ENCODE measurements at places on chromosomes 6 and 20.

DNA sequence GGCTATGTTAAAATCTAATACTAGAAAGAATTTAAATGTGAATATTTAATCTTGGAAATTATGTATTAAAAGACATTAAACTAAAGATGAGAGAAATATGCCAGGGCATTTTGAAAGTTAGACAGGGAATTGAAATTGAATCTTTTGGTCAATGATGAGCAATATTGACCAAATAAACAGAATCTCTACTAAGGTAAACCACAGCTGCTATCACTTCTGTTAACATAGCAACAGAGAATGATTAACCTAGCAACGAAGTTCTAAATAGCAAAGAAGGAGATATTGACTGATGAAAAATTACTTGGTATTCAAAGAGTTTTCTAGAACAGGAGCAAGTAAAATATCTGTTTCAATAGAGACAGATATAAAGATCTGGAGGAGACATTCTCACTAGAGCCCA, 45.2 kb upstream of the RSPO3 start:
- no peak for ATAC-seq

DNA sequence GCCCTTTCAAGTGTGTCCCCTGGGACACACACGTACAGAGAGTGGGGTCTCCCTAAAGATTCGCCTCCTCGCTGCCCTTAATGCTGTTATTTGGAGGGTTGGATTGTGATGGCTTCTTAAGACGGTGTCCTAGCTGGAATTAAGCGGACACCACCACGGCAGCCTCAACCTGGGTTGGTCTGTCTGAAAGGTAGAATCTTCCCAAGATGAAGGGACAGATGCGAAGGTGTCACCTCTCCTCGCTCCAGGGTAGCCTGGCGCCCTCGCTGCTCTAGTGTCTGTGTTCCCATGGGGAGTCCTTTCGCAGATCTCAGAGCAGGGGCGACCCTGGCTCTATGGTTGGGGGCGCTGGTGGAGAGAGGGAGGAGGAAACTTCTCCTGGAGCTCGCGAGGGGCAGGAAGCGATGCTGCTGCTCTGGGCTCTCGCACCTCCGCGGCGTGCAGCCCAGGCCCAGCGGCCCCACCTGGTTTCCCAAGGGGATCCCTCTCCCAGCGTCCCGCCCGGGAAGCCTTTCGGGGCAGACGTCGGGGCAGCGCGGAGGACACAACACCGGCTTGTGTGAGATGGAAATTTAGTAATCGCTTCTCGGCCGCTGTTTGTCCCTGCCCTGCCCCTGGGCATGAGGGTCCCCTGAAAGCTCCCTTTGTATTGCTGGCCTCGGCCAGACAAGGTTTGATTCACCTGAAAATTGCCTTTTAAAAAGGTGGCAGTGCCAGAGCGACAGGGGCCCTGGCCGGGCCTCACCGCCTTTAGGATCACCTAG, 1.7 kb downstream of the RSPO3 start:
- no peak for ATAC-seq

- ATAC-seq = no peak
These were observed 287.2 kb downstream of the KHDC1L start for GRCh38 chr6:72938104-72938503.

DNA sequence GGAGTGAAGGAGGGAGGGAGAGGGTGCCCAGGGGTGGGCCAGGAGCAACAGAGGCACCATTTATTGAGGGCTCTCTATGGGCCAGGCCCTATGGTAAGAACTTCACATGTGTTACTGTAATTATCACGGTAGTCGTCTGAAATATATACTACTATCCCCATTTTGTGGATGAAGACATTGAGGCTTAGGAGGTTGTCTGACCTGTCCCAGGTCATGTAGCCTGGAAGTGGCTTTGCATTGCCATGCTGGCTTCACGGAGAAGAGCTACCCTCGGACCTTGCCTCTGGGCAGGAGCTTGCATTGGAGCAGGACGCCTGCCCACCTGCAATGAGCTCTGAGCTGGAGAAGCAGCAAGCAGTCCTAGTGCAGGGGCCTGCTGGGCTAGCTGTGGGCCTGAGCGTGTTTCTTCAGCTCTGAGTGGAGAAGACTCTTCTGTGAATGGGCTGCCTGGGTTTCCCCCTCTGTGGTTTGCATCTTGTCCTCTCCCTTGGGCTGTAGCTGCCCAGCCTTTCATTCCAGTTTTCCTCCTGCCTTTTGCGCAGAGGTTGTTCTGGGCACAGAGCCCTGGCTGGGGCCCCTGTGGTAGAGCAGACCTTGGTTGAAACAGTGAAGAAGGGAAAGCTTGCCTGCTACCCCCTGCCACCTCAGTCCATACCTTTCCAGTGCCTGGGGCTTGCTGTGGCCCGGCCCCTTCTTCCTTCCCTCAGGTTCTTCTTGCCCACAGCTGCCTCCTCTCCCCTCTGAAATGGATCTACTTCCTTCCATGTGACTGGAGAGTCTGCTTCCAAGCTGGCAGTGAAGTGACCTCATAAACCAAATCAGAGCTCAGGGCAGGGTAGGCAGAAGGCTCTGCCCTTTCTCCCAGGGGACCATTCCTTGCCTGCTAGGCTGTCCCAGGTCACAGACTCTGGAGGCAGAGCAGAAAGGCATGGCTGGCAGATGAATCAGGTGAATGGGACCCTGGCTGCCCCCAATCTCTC, 24.1 kb upstream of the SRF start:
- ATAC-seq = no peak

GRCh38 chr6:157143171-157143889, 180.0 kb downstream of the TMEM242 start:
- peak; percentile 98 for ATAC-seq

DNA sequence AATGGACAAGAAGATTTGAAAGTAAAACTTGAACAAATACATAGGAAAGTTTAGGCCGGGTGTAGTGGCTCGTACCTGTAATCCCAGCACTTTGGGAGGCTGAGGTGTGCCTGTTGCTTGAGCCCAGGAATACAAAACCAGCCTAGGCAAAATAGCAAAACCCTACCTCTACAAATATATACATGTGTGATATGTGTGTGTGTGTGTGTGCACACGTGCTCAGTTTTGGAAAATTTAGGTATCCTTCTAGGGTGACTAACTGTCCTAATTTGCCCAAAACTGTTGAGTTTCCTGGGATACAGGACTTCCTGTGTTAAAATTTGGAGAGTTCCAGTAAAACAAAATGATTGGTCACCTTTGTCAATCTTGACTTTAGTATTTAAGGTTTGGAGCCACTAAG, 503.2 kb downstream of the PKHD1 start:
- no peak for ATAC-seq

DNA sequence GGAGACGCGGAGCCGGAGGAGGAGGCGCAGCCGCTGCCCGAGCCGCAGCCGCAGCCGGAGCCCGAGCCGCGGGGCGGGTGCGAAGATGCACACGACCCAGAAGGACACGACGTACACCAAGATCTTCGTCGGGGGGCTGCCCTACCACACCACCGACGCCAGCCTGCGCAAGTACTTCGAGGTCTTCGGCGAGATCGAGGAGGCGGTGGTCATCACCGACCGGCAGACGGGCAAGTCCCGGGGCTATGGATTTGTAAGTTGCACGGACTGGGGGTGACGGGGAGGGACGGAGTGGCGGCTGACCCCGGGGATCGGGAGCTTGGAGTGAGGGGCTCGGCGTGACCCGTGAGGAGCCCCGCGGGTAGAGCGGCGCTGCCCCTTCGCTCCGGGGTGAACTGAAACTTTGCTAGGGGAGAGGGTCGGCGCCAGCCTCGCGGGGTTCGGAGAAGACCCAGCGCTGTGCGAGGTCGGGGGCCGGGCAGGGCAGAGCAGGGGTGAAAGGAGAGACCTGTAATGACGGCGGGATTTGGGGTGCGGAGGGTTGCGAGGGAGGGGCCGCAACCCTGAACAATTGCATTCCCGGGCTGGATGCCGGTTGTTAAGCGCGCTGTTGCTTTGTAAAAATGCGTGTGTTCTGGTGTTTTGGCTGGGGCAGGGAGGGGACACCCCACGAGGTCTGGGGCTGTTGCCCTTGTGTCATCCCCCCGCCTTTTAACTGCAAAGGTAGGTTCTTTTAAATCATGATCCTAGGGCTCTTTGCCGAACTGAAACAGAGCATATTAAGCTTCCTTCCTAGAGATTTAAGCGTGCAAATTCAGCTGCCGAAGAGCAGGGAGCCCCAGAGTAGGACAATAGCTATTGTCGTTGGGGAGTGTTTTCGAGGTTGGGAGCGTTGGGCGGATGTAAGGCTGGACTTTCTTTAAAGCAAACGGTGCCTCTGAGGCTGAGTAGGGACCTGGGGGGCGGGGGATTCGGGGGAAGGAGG, 628 bp downstream of the RBM24 start:
- no peak for ATAC-seq

- no peak for ATAC-seq
These were observed 93.5 kb downstream of the ERMARD start for GRCh38 chr6:169844946-169845345.

GRCh38 chr20:61037498-61037897, 214.6 kb upstream of the CDH4 start:
- no peak for ATAC-seq

DNA sequence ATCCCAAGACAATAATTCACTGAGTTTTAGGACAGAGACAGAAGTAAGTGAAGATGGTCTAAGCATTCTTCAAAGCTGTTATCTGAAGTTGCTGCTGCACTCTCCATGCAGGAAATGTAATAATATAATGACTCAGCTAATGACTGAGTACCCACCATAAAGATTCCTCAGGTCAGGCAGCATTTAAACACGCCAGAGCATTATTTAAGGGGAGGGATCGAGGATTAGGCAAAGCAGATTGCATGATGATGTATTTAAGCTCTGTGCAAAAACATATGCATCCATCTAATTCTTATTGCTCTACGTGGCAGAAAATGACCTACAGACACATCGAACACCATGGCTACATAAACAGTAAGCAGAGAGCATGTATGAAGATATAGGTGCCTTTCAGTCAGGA, 216.4 kb downstream of the UNC5CL start:
- no peak for ATAC-seq

GRCh38 chr20:38843346-38843745, 37.8 kb downstream of the PPP1R16B start:
- peak; percentile 76 for ATAC-seq

GRCh38 chr6:51743999-51744398, 343.4 kb downstream of the PKHD1 start:
- no peak for ATAC-seq

DNA sequence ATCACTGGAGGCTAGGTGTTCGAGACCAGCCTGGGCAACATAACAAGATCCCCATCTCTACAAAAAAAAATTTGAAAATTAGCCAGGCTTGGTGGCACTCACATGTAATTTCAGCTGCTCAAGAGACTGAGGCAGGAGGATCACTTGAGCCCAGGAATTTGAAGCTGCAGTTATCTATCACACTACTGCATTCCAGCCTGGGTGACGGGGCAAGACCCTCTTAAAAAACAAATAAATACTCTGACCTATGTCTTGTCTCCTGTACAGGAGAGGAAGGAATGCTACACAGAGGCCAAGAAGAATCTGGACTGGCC, 25.8 kb downstream of the COX4I2 start:
- no peak for ATAC-seq

- peak; percentile 78 for ATAC-seq
These were observed 63.0 kb upstream of the NCOA3 start for GRCh38 chr20:47438464-47439381.

- no peak for ATAC-seq
These were observed 87.8 kb downstream of the PHACTR3 start for GRCh38 chr20:59692139-59692538.

DNA sequence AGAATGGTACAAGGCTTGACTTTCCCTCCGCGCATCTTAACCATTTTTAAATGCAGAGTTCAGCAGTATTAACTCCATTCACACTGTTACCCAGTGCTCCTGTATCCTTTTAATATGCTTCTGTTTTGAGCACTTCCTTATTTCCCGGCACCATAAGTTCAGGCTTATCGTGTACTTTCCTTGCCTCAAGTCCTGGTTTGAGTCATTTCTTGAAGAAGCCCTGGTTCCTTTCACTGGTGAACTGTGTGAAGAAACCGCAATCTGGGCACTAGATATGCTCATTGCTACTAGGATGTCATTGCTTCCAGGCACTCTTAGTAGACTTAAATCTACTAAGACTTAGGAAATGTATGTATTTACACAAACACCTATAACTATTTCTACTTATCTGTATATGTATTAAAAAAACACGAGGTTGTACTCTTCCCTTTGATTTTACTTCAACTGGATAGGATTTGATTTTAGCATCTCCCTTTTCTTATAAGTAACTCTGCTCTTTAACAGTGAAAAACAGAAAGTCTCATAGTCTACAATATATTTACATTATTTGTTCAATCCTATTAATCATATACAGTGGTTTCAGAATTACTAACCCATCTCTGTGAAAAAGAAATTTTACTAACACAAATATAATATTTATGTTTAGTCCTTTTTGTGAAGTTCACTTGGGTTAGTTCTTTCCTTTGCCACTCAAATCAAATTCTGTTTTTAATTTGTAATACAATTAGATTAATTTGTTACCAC, 135.5 kb downstream of the CDKAL1 start:
- peak; percentile 96 for ATAC-seq

DNA sequence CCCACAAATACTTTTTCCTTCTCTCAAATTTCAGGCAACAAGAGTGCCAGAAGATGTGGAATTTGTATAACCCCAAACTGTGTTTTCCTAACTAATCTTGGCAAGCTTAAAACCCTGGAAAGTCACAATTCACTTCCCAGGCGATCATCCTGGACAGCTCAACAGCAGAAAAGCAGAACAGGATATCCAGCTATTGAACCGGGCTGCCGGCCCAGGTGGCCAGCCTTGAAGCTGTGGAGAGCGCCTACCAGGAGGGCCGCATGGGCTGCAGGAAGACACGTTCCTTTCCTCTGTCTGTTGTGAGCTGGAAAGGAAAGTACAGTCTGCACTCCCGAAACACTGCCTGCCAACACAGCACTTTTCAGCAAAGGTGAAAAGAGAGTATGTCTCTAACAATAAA, 719.7 kb upstream of the MARCKS start:
- no peak for ATAC-seq

GRCh38 chr6:159151266-159151855, 17.8 kb upstream of the FNDC1 start:
- peak; percentile 61 for ATAC-seq

DNA sequence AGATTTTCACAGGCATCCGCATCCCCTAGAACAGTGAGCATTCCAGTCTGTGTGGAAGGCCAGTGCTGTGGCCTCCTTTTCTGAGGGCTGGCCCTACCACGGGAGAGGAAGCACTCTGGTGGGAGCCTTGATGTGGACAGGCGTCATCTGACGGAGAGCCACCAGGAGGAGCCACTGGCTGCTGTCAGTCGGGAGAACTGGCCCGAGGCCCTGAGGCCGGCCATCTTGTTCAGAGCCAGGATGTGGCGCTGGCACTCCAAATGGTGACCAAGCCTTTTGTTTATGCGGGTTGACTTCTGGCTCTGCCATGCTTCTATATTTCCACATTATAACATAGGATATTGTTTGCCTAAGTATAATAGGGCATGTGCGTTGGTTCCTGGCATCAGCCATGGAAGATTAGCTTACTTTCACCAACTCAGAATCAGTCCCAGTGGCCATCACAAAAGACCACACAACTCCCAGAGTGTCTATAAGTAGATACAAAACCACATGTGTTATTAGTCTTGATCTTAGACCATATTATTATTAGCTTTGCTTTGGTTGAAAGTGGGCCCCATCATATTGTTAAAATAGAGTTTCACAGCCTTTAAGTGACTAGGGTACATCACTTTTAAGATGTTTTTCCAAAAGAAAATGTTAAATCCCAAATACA, 273.9 kb upstream of the TAB2 start:
- ATAC-seq = no peak

- no peak for ATAC-seq
These were observed 491.3 kb upstream of the GJE1 start for GRCh38 chr6:141641406-141641805.

GRCh38 chr20:7935027-7935551, 5.2 kb downstream of the HAO1 start:
- ATAC-seq = no peak
